ENCODE measurements at places on chromosomes 7 and 10.

GRCh38 chr10:28269842-28270456 lies 32.9 kb downstream of the MPP7 start:
- no peak for DNase-seq
- no peak overlapping the region for H3K27ac ChIP-seq
- no peaks in the 10 kb centered on the region for H3K36me3 ChIP-seq
- H3K4me3 ChIP-seq, result no peak overlapping the region
- H3K27me3 ChIP-seq, result no peaks in the 10 kb centered on the region

DNA sequence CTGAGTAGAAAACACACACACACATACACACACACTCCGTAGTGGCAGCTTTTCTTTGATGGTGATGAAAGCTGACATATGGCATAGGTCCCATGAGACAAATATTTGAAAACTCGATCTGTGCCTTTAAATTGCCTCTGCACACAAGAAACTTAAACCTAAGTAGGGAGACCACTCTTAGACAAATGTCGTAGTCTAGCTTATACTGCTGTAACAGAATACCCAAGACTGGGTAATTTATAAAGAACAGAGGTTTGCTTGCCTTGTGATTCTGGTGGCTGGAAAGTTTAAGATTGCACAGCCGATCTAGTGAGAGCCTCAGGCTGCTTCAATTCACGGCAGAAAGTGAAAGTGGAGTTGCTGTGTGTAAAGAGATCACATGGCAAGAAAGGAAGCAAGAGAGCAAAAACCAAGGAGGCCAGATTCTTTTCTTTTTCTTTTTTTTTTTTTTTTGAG lies 489.4 kb upstream of the SORCS1 start:
- DNase-seq, result no peak
- no peaks in the 10 kb centered on the region for H3K27me3 ChIP-seq
- H3K27ac ChIP-seq, result peak overlapping the region; percentile 9
- H3K4me1 ChIP-seq, result no peaks in the 10 kb centered on the region
- no peaks in the 10 kb centered on the region for H3K36me3 ChIP-seq

DNA sequence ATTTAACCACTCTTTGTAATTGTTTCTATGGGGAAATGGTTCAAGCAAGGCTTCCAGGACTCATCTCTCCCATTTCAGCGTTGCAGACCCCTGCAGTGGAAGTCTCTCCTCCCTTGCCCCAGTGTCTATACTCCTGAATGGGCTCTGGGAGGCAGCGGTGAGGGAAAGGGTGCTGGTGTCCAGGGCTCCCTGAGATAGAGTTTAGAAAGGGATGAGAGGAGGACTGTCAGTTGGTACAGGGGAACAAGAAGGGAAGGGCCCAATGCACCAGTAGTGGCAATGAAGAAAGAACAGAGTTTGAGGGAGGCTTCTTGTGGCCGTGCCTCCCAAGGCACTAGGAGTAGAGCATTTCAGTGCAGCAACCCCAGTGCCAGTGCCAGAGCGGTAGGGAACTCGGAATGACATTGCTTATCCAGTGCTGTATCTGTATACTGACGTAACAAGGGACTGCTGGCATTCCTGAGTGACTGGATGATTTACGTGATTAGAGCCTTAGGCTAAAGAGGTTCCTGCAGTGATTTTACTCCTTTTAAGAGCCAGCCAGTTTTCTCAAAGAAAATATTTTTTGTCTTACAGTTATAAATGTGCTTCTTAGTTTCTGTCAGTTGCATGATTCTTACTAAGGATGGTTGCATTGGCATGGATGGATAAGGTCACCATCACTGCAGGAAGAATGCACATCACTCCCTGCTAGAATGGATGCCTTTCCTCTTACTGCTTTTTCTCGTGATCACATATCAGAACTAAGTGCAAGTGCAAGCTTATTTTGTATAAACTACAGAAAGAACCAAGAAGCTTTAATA lies 28.0 kb downstream of the PRPF18 start:
- H3K4me1 ChIP-seq, result no peaks in the 10 kb centered on the region
- H3K27ac ChIP-seq, result no peak overlapping the region
- H3K36me3 ChIP-seq, result peaks cover 96% of the 10 kb centered on the region
- no peak overlapping the region for H3K4me3 ChIP-seq

- H3K27ac ChIP-seq, result peak overlapping the region; percentile 80
- no peak overlapping the region for H3K4me3 ChIP-seq
- peaks cover 11% of the 10 kb centered on the region for H3K4me1 ChIP-seq
- no peaks in the 10 kb centered on the region for H3K36me3 ChIP-seq
- DNase-seq, result no peak
Measured at GRCh38 chr10:34906067-34906965, 91.2 kb upstream of the PARD3 start.

DNA sequence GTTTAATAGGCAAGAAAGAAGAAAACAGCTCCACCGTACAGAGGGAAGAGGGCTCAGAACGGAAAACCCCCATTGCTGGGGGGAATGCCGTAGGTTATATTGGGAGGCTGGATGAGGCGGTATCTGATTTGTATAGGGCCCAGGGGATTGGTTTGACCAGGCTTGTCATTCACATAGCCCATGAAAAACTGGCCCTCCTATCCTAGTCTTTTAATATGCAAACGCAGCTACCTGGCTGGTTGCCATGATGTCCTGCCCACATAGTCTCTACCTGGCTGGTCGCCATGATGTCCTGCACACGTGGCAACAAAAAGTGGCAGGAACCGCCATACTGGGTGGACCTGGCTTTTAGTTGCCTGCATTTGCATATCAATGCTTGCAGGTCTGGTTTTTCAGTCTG lies 84.7 kb downstream of the AUTS2 start:
- H3K4me1 ChIP-seq, result peaks cover 14% of the 10 kb centered on the region
- no peak for DNase-seq
- no peaks in the 10 kb centered on the region for H3K27me3 ChIP-seq

GRCh38 chr10:125984865-125985495 lies 88.6 kb downstream of the FANK1 start:
- H3K4me1 ChIP-seq, result no peaks in the 10 kb centered on the region
- no peaks in the 10 kb centered on the region for H3K36me3 ChIP-seq
- no peak for DNase-seq
- no peaks in the 10 kb centered on the region for H3K27me3 ChIP-seq

DNA sequence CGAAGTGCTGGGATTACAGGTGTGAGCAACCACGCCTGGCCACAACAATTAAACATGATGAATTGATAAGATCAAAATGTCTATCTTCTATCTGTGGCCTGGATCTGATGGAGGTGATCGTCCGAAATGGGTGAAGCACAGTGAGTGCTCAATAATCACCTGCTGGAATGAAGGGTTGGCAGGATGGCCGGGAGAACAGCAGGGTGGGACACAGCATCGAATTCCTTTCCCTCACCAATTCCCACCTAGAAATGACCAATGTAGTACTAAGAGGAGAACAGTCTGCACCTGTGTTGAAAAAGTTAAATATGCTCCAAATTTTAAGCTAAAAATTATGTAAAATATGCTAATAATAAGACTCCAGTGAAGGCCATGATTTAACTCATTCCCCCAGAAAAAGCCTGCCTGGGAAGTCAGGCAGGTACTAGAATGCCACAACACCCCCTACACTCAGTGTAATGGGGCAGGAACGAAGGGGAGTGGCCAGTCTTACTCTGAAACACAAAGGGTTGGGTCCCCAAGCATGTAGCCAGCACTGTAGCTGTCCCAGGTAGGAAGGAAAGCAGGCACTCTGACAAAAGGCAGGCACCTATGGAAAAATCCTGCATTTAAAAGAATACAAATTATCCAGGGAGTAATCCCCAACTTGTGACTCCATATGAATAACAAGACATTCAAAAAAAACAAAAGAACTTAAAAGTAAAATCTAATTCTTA lies 110.3 kb downstream of the VPS41 start:
- peaks cover 18% of the 10 kb centered on the region for H3K36me3 ChIP-seq
- H3K27ac ChIP-seq, result no peak overlapping the region
- no peaks in the 10 kb centered on the region for H3K4me1 ChIP-seq
- H3K4me3 ChIP-seq, result no peak overlapping the region
- no peak for DNase-seq

DNA sequence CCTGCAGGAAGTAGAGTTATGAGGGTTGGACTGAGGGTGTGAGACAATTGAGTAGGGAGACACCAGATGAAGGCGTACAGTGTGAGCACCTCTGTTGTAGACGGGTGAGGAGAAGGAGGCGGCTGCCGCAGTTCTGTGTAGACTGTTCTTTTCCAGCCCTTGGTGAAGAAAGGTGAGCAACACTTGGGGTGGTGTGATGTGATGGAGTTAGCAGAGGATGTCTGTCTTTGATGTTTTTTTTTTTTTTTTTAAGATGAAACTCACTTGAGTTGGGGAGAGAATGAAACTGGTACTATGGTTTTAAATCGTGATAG lies 42.8 kb upstream of the RNF216 start:
- DNase-seq, result no peak
- no peaks in the 10 kb centered on the region for H3K27me3 ChIP-seq
- peaks cover 14% of the 10 kb centered on the region for H3K4me1 ChIP-seq
- no peak overlapping the region for H3K4me3 ChIP-seq
- H3K27ac ChIP-seq, result no peak overlapping the region
- no peaks in the 10 kb centered on the region for H3K36me3 ChIP-seq

DNA sequence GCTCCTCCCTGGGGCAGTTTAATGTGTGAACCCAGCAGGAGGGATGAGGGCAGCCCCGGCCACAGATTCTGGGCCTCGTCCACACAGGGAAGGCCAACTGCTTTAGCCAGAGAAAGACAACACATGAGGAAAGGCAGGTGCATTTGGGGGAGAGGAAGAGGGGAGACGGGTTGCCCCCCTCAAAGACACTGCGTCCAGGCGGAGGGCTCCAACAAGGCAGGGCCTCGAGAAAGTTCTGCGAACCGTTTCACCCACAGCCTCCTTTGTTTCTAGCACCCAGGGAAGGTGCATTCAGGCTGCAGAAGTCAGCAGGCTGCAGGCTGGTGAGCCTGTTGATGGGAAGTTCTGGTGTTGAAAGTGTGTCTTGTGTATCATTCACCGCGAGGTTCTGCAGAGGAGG lies 10.1 kb downstream of the FOXL3 start:
- H3K27ac ChIP-seq, result no peak overlapping the region
- DNase-seq, result no peak
- H3K4me1 ChIP-seq, result peaks cover 6% of the 10 kb centered on the region
- H3K36me3 ChIP-seq, result no peaks in the 10 kb centered on the region

DNA sequence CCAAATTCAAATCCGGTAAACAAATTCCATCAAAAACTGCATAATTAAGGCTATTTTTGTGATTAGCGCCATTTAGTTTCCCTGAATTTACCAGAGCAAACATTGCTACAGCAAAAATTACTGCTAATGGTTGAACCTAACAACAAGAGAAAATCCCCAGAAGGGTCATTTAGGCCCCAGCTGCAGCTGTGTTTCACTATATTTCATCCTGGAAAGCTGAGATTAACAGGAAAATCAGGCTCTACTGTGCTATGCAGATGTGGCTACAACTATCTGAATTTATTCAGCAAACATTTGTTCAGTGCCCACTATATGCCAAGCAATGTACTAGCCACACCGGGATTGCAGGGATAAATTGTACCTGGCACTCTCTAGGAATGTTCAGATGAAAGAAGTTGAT lies 104.0 kb downstream of the PON1 start:
- H3K36me3 ChIP-seq, result no peaks in the 10 kb centered on the region
- no peak for DNase-seq
- H3K4me3 ChIP-seq, result no peak overlapping the region
- no peaks in the 10 kb centered on the region for H3K4me1 ChIP-seq
- no peak overlapping the region for H3K27ac ChIP-seq

DNA sequence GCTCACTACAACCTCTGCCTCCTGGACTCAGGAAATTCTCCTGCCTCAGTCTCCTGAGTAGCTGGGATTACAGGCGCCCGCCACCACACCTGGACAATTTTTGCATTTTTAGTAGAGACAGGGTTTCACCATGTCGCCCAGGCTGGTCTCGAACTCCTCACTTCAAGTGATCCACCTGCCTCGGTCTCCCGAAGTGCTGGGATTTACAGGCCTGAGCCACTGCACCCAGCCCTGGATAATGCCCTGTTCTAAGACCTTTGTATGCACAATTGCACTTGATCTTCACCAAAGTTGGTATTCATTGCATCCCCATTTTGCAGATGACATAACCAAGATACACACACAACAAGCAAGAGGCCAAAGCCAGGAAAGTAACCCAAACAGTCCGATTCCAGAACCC lies 97.7 kb upstream of the CARD11 start:
- no peak for DNase-seq
- H3K4me3 ChIP-seq, result no peak overlapping the region
- H3K27me3 ChIP-seq, result no peaks in the 10 kb centered on the region
- no peaks in the 10 kb centered on the region for H3K4me1 ChIP-seq

DNA sequence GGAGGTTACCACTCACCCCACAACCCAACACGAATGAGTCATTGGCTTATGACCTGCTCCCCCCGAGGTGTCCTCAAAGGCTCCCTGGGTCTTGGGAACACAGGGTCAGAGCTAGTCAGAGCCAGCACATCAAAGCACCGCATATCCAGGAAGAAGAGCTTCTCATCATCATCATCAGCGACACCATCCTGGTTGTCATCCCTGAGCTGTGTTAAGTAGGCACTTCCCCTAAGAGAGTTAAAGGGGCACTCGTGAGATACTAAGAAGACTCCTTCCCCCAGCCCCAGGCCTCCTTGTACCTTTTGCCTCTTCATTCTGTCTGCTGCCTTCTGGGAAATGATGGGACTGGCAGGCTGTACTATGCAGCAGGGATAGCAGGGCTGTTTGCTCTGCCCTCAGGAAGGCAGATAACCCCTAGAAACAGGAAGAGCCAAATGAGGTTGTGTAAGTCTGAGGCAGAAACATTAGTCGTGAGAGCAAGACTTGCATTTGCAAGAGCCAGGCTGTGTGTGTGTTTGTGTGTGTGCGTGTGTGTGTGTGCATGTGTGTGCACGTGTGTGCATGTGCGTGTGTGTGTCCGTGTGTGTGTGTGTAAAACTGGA lies 11.1 kb upstream of the CPA1 start:
- DNase-seq, result no peak
- H3K36me3 ChIP-seq, result no peaks in the 10 kb centered on the region
- H3K27ac ChIP-seq, result peak overlapping the region; percentile 29
- H3K4me3 ChIP-seq, result no peak overlapping the region
- no peaks in the 10 kb centered on the region for H3K27me3 ChIP-seq
- H3K4me1 ChIP-seq, result peaks cover 60% of the 10 kb centered on the region

- no peak overlapping the region for H3K27ac ChIP-seq
- H3K27me3 ChIP-seq, result no peaks in the 10 kb centered on the region
- no peak for DNase-seq
- no peak overlapping the region for H3K4me3 ChIP-seq
Measured at GRCh38 chr10:84049645-84050011, 89.7 kb upstream of the GHITM start.

GRCh38 chr7:75729851-75730274 lies 8.9 kb downstream of the HIP1 start:
- peaks cover 24% of the 10 kb centered on the region for H3K4me1 ChIP-seq
- no peaks in the 10 kb centered on the region for H3K27me3 ChIP-seq
- H3K36me3 ChIP-seq, result no peaks in the 10 kb centered on the region

- H3K27ac ChIP-seq, result no peak overlapping the region
- DNase-seq, result no peak
- no peaks in the 10 kb centered on the region for H3K36me3 ChIP-seq
- H3K27me3 ChIP-seq, result no peaks in the 10 kb centered on the region
Measured at GRCh38 chr10:128471151-128471550, 344.9 kb upstream of the MKI67 start.

- no peak overlapping the region for H3K27ac ChIP-seq
- H3K4me3 ChIP-seq, result no peak overlapping the region
- no peak for DNase-seq
- no peaks in the 10 kb centered on the region for H3K27me3 ChIP-seq
- no peaks in the 10 kb centered on the region for H3K36me3 ChIP-seq
Measured at GRCh38 chr7:47225387-47226131, 356.4 kb downstream of the TNS3 start.
